ENCODE measurements at places on chromosomes 5 and 9. TPM values are rescaled to one million over a fixed set of nuclear protein-coding genes. Genes with fewer than 3 reads are reported as not detected.
A peak's percentile ranks its signal among the peaks of the same experiment; 100 is the strongest.

The TMEM174 gene
- not detected for total RNA-seq

The INSYN2B gene
- total RNA-seq, result not detected

The RPL7A gene
- total RNA-seq, result 1,287 TPM

The ZNF454 gene
- total RNA-seq, result 2.3 TPM

The FBXL7 gene
- total RNA-seq, result 29.9 TPM

The MYMK gene
- not detected for total RNA-seq

The FBXO4 gene
- 10.9 TPM for total RNA-seq

The TXNDC15 gene
- 103 TPM for total RNA-seq

The NTRK2 gene
- total RNA-seq, result 19.2 TPM

The SLC6A3 gene
- 0.19 TPM for total RNA-seq

The ATP10B gene
- total RNA-seq, result not detected

The NEUROG1 gene
- total RNA-seq, result not detected

DNA sequence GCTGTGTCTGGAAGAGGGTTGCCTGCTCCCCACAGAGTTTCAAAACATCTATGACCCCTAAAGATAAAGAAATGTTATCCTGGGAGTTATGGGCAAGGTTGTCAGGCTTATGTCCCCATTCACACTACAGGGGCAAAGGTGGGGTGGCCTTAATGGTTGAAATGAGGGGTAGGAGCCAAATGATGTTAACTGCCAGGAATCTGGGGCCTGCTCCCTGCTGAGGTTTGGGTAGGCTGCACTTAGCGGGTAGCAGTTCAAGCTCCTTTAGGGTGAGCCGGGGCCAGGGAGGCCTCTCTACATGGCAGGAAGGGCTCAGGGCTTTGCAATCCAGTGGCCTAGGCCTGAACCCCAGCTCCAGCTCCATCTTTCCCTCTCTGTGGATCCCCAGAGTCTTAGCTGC is 3.0 kb downstream of the FGF18 start:
- DNase-seq, result peak; percentile 59

DNA sequence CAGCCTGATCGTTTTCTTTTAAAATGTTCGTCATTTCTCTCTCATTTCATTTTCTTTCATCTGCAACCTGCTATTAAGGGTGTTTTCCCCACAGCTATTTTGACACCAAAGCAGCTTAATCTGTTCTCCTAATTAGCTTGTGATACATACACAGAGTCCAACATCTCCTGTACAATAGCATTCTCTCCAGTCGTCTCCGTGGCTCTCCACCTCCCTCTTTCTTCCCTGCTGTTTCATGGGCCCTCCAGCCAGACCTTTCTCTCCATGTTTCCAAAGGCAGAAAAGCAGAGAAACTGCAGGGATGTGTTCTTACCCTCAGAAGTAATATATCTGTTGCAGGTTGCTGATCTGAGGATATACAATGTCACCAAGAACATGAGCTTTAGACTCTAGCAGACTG is 88.8 kb upstream of the SPOCK1 start:
- no peak for DNase-seq

DNA sequence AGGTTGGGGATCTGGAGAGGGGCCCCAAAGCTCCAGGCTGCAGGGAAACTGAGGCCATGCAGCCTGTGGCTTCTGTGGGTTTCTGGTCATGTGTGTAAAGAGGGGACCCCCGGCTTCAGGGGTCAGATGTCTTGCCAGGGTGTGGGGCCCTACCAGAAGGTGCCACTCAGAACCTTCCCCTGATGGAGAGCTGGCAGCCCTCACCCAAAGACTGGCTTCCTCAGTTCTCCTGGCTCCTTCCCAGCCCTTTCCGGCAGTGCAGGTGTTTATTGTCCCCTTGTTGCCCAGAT is 11.6 kb upstream of the LAMC3 start:
- no peak for DNase-seq

GRCh38 chr5:135355169-135355568 is 43.9 kb downstream of the MACROH2A1 start:
- no peak for DNase-seq

DNA sequence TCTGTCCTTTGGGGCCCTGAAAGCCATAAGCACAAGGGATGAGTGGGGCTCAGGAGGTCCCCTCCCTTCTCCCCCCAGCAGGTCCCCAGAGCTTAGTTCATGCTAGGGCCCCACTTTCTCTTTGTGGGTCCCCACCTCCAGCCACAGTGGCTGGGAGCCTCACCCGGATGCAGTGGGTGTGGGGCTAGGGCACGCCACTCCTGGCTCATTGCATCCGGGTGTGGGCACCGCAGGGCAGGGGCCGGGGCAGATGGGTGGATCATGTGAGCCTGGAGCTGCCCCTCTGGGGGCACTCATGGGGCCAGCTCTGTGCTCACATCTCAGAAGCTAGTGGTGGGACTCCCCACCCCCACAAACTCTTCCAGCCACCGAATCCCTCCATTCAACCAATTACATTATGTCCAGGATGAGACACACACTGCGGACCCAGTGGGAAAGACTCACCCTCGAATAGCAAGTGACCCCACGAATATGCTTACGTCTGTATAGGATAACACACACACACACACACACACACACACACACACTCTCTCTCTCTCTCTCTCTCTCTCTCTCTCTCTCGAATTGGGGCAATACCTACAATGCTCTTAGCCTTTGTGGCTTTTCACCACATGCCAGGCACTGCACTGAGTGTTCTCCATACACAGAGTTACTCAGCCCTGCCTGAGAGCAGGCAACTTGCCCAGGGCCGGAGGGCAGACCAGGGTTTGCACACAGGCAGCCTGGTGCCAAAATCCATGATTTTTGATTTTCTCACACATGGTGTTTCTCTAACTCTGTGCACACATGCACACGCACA is 16.8 kb upstream of the PHYKPL start:
- DNase-seq, result no peak

DNA sequence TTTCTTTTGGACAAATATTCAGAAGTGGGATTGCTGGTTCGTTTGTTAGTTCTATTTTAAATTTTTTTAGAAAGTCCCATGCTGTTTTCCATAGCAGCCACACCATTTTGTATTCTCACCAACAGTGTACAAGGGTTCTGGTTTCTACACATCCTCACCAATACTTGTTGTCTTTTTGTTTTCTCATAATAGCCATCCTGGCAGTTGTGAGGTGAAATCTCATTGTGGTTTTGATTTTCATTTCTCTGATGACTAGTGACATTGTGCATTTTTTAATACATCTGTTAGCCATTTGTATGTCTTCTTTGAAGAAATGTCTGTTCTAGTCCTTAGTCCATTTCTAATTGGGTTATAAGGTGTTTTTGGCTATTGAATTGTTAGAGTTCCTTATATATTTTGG is 214.3 kb downstream of the ARRDC3 start:
- no peak for DNase-seq

GRCh38 chr9:91658513-91659105 is 235.0 kb upstream of the NFIL3 start:
- DNase-seq, result peak; percentile 54

DNA sequence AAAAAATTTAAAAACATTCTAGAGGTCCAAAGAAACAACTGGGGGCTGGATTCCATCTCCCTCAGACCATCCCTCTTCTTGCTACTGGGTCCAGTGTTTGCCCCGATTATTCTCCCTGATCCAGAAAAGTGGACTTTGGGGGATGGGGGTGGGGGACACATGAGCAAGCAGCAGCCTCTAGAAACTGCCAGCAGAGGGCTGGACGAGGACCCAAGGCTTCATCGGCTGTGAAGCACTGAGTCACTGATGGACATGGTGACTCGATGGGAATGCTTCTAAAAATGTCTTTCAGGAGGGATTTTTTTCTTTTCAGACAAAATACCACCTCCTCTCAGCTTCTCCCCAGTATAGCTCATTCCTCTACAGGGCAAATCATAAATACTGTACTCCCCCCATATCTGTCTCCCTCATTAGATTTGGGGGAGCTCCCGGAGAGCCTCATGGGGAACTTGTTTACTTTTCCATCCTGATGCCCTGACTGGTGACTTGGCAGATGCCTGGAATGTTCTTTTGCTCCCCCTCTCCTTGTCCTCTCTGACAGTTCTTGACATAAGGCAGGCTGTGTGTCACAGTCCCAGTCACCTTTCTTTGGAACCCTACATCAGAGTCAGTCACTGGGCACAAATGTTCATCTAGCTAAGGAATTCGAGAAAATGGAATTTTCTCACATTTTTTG is 67.2 kb upstream of the STC2 start:
- no peak for DNase-seq

GRCh38 chr5:166992874-166993722 is 1298.3 kb upstream of the WWC1 start:
- DNase-seq, result no peak

GRCh38 chr9:16068476-16068875 is 515.6 kb downstream of the CCDC171 start:
- no peak for DNase-seq

DNA sequence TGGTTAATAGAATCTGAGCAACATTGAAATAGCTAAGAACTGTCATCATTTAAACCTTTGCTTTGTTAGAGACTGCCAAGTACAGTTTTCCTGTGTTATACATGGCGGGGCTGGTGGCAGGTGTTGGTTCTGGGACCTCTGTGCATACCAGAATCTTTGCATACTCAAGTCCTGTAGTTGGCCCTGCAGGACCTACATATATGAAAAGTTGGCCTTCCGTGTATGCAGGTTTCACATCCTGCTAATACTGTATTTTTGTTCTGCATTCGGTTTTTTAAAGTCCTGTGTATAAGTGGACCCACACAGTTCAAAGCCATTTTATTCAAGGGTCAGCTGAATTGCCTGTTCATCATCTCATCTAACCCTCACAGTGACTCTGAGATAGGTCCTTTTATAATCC is 36.4 kb downstream of the LARP1 start:
- no peak for DNase-seq

GRCh38 chr5:137315534-137316345 is 183.4 kb downstream of the SPOCK1 start:
- no peak for DNase-seq

GRCh38 chr9:21761309-21761901 is 41.0 kb upstream of the MTAP start:
- no peak for DNase-seq

GRCh38 chr9:118644066-118644465 is 725.2 kb downstream of the BRINP1 start:
- DNase-seq, result no peak

- DNase-seq, result no peak
These were observed 7.8 kb downstream of the IER5L start for GRCh38 chr9:129170229-129170628.

- no peak for DNase-seq
These were observed 73.0 kb upstream of the STARD4 start for GRCh38 chr5:111585291-111585690.

GRCh38 chr9:70924895-70925547 is 196.4 kb downstream of the TRPM3 start:
- DNase-seq, result no peak

DNA sequence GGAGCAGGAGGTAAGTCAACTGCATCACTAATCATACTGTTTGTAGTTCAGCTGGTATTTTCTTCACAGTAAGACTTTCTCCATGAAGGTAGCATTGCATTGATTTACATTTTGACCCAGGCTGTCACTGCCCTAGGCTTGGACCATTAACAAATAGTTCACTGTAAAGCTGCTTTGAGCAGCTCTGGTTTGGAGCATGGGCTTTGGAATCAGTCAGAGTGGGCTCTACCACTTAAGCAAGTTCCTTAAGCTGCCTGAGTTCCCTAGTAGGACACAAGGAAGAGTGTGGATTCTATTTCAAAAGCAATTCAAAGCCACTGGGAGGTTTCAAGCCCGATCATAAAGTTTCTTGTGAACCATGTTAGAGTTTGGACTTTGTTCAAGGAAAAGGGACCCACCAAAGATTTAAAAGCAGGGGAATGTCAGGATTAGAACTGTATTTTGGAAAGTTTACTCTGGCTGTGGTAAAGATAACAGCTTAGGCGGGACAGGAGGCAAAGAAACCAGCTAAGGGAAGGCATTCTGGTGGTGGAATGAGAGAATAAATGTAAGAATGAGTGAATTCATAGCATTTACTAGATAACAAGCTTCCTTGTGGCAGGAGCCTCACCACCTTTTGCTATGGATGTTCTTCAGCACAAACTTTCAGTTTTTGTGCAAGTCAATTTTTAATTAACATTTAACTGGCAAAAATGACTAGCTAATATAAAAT is 12.3 kb upstream of the PANK3 start:
- no peak for DNase-seq

DNA sequence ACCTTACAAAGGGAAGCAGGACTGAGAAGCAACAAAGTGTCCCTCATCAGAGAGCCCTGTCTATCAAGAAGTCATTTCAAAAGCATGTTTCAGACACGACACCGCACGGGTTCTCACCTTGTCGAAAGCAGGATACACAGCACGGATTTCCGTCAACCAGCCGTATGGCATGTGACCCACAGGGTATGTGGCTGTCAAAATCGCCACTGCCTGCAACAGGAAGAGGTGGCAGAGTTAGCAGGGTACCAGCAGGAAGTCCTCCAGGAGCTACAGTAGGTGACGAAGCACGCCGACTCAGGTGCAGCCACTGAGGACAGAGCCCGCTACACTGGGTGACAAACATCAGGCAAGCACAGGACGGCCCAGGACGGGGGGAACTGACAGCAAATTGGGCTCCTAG is 81.2 kb downstream of the OTULIN start:
- DNase-seq, result no peak

GRCh38 chr9:89021154-89021803 is 30.0 kb downstream of the S1PR3 start:
- DNase-seq, result no peak

DNA sequence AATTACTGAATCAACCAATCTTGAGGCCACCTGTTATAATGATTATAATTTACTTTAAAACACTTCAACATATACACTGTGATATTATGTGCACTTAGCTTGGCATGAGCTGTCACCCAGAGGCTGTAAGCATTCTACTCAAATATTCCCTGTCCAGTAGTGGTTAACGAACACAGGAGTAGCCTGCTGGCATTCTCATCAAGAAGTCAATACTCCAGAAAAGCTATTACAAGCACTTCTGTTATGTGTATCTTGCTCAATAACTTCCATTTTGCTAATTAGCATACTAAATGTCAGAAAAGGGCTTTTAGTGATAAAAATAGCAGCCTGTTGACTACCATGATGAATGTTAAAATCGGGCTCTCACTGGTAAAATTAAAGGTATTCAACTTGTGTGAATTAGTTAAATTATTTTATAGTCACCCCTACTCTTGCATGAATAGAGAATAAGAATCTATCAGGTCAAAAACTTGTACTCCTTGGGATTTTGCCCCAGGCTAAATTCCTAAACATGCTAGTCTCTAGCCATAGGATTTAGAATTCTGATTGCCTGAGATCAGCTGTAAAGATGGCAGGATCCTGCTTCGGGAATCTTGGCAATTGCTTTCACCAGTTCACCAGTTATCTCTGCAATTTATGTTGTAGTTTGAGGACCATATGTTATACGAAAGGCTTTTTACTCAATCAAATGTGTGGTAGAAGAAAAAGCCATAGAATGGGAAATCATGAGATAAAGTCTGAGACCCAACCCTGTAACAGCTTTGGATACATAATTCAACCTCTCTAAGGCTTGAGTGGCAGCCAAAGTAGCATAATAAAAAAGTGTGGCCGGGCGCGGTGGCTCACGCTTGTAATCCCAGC is 43.4 kb upstream of the PAM start:
- no peak for DNase-seq

DNA sequence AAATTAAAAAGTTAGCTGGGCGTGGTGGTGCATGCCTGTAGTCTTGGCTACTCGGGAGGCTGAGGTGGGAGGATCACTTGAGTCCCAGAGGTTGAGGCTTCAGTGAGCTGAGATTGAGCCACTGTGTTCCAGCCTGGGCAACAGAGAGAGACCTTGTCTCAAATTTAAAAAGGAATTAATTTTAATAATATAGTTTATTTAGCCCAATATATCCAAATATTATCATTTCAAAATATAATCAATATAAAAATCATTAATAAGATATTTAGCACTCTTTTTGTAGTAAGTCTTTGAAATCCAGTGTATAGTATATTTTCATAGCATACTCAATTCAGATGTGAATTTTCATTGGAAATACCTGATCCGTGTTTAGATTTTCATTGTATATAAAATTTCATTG is 43.2 kb upstream of the ORM1 start:
- DNase-seq, result peak; percentile 17
